ENCODE measurements at places on chromosomes 5 and 9. TPM values are rescaled to one million over a fixed set of nuclear protein-coding genes. Genes with fewer than 3 reads are reported as not detected.

Gene FUT7
- 26.6 TPM for polyA plus RNA-seq

Gene PCDHB15
- not detected for polyA plus RNA-seq

Gene PCDHGC4
- polyA plus RNA-seq, result not detected

Gene STK10
- 87.9 TPM for polyA plus RNA-seq

Gene F2RL1
- polyA plus RNA-seq, result 2.6 TPM

Gene TMEM215
- not detected for polyA plus RNA-seq

Gene FOXD4L4
- polyA plus RNA-seq, result not detected

Gene ZDHHC21
- 4.0 TPM for polyA plus RNA-seq

Gene TAF11L10
- not detected for polyA plus RNA-seq

Measured in IgD-negative memory B cell (primary cell).